ENCODE measurements at places on chromosomes 6 and 20.

GRCh38 chr6:235763-236360 is 56.4 kb upstream of the DUSP22 start:
- H3K27me3 ChIP-seq: no peaks in the 10 kb centered on the region
- no peaks in the 10 kb centered on the region for H3K36me3 ChIP-seq
- peak overlapping the region; percentile 61 for H3K4me3 ChIP-seq
- ATAC-seq: peak; percentile 96
- peak overlapping the region; percentile 64 for H3K27ac ChIP-seq
- H3K4me1 ChIP-seq: peaks cover 12% of the 10 kb centered on the region

DNA sequence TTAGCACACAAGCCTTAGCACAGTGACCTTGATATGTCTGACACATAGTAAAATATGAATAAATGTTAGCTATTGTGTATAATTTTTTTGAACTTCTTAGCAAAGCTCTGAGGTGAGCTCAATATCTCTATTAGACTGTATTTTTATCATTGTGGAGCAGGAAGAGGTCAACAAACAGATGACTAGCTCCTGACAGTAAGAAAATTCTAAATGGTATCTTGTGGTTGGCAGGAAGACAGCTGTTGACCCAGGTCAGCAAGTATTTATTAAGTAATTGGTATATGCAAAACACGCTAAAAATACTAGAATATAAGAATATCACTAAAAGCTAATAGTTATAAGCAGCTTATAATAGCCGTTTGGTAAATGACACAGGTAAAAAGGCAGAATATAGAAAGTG is 77.5 kb upstream of the MARCKS start:
- H3K4me3 ChIP-seq: no peak overlapping the region
- H3K27me3 ChIP-seq: no peaks in the 10 kb centered on the region
- H3K27ac ChIP-seq: no peak overlapping the region
- no peak for ATAC-seq
- no peaks in the 10 kb centered on the region for H3K36me3 ChIP-seq

- H3K36me3 ChIP-seq: no peaks in the 10 kb centered on the region
- peaks cover 29% of the 10 kb centered on the region for H3K27me3 ChIP-seq
- ATAC-seq: no peak
- no peaks in the 10 kb centered on the region for H3K4me1 ChIP-seq
- no peak overlapping the region for H3K4me3 ChIP-seq
These were observed 242.1 kb downstream of the SOD2 start for GRCh38 chr6:159450815-159451465.

- peaks cover 10% of the 10 kb centered on the region for H3K4me1 ChIP-seq
- no peak overlapping the region for H3K4me3 ChIP-seq
- no peak overlapping the region for H3K27ac ChIP-seq
- H3K36me3 ChIP-seq: no peaks in the 10 kb centered on the region
- no peak for ATAC-seq
These were observed 62.2 kb upstream of the KLHL31 start for GRCh38 chr6:53727748-53728147.

- H3K4me1 ChIP-seq: peaks cover 28% of the 10 kb centered on the region
- H3K36me3 ChIP-seq: no peaks in the 10 kb centered on the region
- no peak overlapping the region for H3K27ac ChIP-seq
- no peaks in the 10 kb centered on the region for H3K27me3 ChIP-seq
- H3K4me3 ChIP-seq: no peak overlapping the region
These were observed 3.9 kb downstream of the TXLNB start for GRCh38 chr6:139287868-139288267.

DNA sequence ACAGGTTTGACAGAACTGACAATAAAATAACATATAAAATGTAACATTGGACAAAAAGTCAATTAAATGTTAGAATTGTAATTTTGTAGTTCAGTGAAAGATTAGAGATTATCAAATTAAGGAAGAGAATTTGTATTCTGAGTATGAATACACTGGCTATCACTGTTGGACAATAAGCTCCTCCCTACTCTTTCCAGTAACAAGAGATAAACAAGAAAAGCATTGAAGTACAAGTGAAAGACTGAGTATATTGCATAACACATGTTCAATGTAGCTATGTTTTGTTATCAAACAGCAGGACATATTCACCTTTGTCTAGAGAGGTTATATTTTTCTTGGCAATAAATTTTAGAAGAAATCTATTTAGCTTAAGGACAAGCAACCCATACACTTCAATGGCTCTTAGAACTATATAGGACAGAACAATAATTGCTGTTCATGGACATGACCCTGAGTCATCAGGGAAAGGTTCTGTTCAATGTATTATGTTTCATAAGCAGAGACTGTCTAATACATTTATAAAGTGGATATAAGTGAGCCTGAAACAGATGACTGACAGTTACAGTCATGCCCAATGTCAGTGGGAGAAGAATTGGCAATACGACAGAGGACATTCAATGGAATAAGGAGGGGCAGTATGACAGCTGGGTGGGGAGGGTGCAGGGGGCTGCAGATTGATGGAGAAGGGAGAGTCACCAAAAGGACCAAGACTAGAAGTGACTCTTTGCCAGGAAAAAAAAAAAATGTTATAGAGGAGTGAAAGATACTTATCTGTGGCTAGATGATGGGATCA is 520.4 kb downstream of the FRK start:
- no peak overlapping the region for H3K4me3 ChIP-seq
- no peaks in the 10 kb centered on the region for H3K36me3 ChIP-seq
- H3K27me3 ChIP-seq: no peaks in the 10 kb centered on the region
- no peak overlapping the region for H3K27ac ChIP-seq

DNA sequence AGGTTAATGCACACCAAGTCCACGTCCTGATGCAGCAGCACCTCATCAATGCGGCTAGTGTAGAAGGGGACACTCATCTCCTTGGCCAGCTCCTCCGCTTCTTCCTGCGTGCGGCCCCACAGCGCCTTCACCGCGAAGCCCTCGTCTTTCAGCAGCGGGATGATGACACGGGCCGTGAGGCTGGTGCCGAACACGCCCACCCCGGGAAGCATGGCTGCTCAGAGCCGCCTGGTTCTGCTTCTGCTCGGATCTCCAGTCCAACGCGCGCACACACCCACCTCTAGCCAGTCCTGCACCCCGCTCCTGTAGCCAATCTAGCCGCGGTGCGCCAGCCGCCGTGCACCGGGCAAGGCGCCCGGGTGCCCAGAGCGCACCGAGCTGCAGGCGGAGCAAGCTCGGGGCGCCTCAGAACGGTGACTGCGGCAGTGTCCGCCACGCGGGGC is 700 bp downstream of the GFOD1 start:
- ATAC-seq: peak; percentile 39
- peak overlapping the region; percentile 89 for H3K4me3 ChIP-seq
- peaks cover 21% of the 10 kb centered on the region for H3K4me1 ChIP-seq
- peak overlapping the region; percentile 51 for H3K27ac ChIP-seq
- H3K36me3 ChIP-seq: no peaks in the 10 kb centered on the region

DNA sequence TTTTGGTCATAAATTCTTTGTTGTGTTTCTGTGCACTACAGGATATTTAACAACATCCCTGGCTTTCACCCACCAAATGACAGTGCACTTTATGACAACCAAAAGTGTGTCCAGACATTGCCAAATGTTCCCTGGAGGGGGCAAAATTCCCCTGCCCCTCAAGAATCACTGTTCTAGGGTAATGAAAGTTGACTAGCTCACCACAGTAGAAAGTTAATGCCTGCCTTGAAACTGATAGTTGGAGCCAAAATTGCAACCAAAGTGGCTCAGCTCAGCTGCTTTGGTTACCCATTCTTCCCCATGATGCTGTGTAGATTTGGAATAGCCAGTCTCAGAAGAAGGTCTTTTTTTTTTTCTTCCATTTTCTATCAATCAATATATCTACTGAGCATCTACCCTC is 150.6 kb downstream of the RALGAPA2 start:
- ATAC-seq: no peak
- H3K4me1 ChIP-seq: no peaks in the 10 kb centered on the region
- H3K27ac ChIP-seq: no peak overlapping the region
- no peaks in the 10 kb centered on the region for H3K27me3 ChIP-seq
- no peak overlapping the region for H3K4me3 ChIP-seq
- H3K36me3 ChIP-seq: peaks cover 34% of the 10 kb centered on the region

DNA sequence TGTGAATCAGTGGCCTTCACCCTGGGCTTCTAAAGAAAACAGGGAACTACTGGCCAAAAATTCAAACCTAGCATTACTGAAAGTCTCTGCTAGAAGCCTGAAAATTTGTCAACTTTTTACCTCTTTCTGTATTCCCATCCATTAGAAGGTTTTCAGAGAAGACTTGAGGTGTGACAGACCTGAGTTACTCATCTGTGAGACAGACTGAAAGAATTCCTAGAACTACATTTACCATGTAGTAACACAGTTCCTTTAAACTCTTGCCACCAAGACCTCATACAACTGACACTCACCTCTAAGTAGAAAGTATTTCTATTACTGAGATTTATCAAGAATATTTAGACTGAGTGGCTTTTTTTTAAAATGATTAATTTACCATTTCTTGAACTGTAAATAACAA is 4.5 kb downstream of the DPM1 start:
- H3K36me3 ChIP-seq: peaks cover 97% of the 10 kb centered on the region
- H3K27me3 ChIP-seq: no peaks in the 10 kb centered on the region
- no peak for ATAC-seq

- no peaks in the 10 kb centered on the region for H3K27me3 ChIP-seq
- H3K27ac ChIP-seq: peak overlapping the region; percentile 95
- H3K4me1 ChIP-seq: peaks cover 54% of the 10 kb centered on the region
These were observed 61.5 kb upstream of the FNDC1 start for GRCh38 chr6:159107451-159108260.
